ENCODE measurements at places on chromosomes 7 and 10.

DNA sequence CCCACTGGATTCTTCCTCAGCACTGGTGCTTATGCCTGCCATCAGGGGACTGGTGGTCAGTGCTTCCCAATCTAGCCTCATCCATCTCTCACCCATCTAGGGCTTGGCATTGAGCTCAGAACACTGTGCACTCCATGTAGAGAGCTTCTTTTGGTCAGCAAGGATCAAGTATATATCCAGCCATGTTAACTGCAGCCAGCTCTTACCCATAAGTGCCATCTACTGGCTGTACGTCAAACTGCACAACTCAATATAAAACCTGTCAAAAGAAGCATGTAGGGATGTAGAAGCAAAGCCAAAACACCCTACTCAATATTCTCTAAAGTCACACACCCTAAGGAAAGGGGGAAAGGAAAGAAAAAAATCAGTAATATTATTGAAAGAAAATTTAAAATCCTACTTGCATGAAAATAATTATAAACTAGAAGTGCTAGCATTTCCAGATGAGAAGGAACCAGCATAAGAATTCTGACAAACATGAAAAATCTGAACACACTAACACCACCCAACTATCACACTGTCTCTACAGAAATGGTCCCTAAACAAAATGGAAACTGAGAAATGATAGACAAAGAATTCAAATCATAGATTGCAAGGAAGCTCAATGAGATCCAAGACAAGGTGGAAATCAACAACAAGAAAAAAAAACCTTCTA lies 531.1 kb upstream of the STEAP1 start:
- no peak for DNase-seq

DNA sequence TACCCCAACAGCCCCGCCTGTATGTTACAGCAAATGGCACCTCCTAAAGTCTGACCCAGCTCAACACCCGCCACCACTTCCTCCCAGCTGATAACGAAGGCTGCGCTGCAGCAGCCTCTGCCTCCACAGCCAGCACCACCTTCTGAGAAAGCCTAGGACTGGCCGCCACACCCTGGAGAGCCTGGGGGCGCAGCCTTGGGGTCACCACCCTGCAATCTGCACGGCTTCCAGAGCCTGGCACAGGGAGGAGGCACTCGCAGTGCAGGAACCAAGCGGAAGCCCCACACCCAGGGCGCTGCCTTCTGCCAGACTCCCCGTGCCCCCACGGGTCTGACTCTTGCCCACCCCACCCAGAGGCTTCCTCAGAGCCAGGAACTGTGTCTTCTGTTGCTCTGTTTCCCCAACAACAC lies 112.5 kb downstream of the MAD1L1 start:
- peak; percentile 8 for DNase-seq

DNA sequence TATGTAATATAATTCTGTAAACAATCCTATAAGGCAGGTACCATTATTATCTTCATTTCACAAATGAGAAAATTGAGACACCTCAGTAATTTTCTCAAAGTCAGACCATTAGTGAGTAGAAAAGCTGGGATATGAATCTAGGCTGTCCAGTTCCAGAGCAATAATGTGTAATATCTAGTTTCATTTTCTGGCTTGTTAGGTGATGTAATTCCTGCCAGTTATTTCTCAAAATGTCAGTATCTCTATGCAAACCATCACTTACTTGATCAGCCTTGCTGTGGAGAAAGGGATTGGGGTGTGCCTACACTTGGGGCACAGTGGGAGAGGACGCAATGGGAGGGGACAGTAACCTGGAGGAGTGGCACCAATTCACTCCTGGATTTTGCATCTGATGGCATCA lies 157.5 kb downstream of the LYZL1 start:
- DNase-seq: no peak

DNA sequence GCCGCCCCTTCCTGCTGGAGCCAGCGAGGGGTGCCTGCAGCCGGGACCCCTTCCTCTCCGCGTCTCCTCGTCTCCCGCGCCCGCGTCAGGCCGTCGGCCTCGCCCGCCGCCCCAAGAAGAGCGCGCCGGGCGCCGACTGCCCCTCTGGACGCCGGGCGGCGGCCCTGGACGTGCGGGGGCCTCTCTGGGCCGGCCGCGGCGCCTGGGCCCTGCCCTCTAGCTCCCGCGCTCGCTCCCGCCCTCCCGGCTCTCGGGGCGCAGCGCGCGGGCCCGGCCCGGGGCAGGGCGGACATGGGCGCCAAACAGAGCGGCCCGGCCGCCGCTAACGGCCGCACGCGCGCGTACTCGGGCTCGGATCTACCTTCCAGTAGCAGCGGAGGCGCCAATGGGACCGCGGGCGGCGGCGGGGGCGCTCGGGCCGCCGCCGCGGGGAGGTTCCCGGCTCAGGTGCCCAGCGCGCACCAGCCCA lies 704 bp downstream of the ZNRF2 start:
- DNase-seq: peak; percentile 24

- no peak for DNase-seq
Observed at GRCh38 chr10:101467286-101467770, 113.4 kb downstream of the BTRC start.

DNA sequence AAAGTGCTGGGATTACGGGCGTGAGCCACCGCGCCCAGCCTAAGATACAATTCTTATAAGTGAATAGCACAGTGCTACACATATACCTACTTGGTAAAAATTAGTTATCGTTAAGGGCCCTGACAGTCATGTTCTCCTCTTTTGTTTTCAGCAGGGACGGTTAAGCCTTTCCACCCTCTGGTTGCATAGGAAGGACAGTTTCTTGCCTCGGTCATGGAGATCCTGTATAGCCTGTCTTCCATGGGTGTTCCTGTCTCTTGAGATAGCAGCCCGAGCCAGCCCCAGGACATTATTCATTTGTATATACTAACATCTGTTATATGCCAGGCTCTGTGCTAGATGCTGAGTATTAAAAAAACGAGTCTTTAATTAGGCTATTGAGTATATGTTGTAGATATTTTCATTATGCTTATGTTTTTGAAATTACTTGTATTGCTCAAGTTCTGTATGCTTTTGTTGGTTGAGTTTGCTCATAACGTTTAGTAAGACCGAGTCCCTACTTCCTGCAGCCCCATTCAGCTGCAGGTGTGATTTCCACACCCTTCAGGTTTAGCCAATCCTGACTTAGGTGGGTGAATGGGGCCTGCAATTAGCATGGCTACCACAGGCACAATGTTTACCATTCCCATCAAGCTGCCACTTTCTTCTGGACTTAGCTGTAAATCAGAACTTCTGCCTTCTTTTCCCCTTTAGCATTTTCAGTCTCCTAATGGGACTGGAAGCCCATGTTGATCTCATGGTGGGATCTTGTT lies 24.8 kb downstream of the CCSER2 start:
- DNase-seq: no peak

DNA sequence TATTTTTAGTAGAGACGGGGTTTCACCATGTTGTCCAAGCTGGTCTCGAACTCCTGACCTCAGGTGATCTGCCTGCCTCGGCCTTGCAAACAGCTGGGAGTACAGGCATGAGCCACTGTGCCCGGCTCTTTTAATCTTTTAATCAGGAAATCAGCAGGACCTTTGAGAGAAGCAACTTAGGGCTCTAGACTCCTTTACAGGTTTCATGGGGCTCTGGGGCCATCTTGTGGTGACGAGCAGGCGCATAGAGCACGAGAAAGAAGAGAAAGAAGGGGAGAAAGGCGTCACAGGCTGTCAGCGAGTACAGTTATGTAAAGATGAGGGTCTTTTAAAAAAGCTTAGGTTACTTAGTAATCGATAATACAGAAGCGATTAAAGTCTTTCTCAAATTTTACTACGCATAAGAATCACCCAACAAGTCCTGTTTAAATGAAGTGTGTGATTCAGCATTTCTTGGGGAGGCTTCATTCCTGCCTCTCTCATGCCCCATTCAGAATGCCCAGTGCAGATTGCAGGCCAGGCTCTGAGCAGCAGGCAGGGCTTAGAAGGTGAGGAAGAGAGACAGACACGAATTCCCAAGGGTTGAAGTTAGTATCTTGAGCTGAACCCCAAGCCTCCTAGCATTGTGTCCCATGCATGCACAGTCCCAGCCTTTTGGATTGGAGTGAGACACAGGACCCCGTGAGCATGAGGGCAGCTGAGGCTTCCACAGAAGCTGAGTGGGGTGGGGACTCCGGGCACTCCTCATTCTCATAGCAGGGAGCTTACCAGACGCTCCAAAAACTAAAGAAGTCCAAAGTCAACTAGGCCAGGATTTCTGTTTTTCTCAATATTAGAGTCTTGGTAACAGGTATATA lies 23.6 kb upstream of the PFKP start:
- DNase-seq: no peak

DNA sequence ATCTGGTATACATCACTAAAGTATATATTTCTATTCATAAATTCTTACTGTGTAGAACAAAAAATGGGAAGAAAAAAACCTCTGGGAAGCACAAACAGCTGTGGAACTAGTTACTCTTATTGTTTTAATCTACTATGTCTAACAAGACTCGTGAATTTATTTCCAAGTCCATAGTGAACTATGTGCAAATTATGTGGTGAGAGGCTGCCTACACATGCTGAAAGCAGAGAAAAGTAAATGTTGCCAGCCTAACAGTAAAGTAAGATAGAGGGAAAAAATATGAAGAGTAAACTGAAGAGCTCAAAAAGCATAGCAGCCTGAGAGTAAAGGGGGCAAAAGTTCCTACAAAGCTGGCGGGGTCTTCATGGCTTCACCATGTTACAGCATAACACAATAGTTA lies 3.0 kb downstream of the GDI2 start:
- DNase-seq: no peak

DNA sequence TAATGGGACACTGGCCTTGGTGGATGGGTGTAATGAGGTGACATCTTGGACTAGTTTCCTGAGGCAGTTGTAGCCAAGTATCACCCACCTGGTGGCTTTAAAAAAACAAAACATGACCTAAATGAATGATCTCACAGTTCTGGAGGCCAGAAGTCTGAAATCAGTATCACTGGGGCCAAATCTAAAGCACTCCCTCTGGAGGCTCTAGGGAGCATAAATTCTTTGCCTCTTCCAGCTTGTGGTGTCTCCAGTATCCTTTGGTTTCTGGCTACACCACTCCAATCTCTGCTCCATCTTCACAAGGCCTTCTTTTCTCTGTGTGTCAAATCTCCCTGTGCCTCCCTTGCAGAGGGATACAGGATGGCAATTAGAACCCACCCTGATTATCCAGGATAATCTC lies 342.9 kb downstream of the CALN1 start:
- DNase-seq: no peak

DNA sequence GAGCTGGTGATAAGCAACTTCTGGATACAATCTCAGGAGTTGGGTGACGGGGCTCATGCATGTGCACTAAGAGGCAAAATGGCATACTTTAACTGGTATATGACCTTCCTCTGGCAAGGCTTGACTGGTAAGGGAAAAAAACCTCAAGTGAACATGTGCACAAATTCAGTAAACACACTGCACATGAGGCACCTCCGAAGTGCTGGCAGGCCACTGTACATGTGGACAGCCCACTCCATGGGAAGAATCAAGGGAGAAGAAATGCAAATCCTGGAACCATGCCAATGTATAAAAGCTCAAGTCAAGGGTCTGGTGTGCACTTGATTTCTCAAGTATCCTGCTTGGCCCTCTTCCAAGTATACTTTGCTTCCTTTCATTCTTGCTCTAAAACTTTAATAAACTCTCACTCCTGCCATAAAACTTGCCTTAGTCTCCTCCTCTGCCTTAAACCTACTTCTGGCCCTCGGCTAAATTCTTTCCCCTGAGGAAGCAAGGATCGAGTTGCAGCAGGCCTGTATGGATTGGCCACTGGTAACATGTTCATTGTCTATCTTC lies 167.2 kb downstream of the RAMP3 start:
- no peak for DNase-seq

DNA sequence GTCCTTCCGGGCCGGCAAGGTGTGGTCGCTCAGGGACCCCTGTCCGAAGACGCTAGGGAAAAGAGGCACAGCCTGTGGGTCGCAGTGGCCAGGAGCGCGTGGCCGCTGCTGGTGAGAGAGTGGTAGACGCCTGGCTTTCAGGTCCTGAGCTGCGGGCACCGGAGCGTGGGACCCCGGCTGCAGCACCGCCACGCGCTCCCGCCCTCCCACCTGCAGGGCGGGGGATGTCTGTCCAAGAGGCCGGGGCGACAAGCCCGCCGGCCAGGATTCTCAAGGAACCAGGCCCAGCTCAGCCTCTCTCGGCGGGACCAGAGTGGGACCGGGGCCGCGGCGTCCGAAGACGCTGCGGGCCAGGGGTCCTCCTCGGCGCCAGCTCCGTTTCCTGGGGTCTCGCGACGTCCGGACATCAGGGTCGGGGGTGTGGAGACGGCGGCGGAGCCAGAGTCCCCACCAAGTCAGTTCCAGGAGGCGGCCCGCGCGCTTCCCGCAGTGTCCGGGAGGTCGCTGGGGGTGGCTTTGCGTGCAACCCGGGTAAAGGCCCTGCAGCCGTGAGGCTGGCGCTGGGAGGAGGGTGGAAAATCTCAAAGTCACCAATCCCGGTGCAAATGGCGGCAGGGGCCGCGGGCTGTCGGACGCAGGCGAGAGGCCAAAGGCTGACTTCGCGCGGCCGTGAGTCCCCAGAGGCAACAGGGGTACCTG lies 5.5 kb downstream of the ZNF503 start:
- DNase-seq: no peak

GRCh38 chr7:49333180-49333881 lies 409.0 kb downstream of the CDC14C start:
- no peak for DNase-seq

- no peak for DNase-seq
Observed at GRCh38 chr7:155202106-155202871, 95.4 kb upstream of the INSIG1 start.

- DNase-seq: no peak
Observed at GRCh38 chr7:50450590-50451032, 461 bp upstream of the FIGNL1 start.

GRCh38 chr7:70883750-70884439 lies 248.0 kb upstream of the GALNT17 start:
- DNase-seq: no peak

DNA sequence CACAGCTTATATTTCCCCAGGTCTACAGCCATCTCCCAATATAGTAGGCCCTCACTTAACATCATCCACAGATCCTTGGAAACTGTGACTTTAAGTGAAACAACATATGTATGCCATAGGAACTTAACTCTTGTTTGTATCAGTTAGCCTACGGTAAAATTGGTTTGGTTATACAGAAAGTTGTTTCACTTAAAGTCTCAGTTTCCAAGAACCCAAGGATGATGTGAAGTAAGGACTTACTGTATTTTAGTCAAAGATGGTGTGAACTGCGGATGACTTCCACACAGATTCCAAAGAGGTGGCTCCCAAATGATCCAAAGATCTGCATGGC lies 56.4 kb upstream of the MRLN start:
- no peak for DNase-seq

- DNase-seq: no peak
Observed at GRCh38 chr7:132680590-132680989, 104.3 kb upstream of the PLXNA4 start.

DNA sequence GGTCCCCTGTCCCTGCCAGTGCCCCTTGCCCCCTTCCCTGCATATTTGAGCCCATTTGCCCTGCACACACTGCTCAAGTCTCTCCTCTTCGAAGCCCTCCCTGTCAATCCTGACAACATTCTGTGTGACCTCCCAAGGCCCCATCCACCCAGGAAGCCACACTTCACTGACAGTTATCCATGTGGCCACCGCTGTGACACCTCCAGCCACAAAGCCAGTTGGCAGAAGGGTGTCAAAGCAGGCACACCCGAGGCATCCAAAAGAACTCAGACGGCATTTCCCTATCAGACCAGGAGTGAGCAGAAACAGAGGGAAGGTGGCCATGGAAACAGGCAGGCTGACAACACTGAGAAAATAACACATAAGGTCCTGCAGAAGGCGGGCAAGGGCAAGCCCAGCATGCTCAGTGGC lies 4.6 kb downstream of the POLM start:
- no peak for DNase-seq
